T-helper 2 cell treated with Interferon-gamma antibody and Interleukin-4, amounts not matched to agents 5 μg/mL and 100 μg/mL, for 36 hours (primary cell): ENCODE measurements at places on chromosomes 3 and 15.

- DNase-seq: no peak
Measured at GRCh38 chr15:68278595-68279405, 1.3 kb downstream of the FEM1B start.

DNA sequence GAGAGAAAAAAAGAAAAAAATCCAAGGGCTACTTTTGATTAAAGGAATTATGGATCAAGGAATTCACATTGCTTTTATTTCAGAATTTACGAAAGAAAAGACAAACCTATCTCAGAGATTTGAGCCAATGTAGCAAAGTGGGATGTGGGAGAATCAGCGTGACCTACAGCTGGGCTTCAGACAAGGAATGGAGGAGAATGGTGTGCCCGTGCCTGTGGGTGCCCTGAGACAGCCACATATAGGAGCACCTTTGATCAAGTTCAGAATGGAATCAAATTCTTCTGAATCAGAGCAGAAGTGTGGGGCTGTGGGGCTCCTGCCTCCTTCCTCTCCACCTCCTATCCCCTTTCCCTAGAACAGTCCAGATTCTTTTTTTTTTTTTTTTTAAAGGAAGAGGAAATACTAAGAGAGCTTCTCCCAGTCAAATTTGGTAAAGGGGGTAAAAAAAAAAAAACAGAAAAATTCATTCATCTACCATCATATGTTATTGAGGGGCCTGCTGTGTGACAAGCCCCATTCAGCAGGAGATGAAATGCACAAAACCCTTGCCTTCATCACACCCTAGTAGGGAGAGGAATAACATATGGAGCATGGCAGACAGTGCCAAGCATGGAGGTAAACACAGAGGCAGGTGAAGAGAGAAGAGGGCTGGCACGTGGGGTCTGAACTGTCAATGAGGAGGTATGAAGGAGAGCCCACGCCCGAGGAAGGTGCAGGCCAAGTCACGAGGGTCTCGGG is 25.0 kb upstream of the MUSTN1 start:
- DNase-seq: no peak

DNA sequence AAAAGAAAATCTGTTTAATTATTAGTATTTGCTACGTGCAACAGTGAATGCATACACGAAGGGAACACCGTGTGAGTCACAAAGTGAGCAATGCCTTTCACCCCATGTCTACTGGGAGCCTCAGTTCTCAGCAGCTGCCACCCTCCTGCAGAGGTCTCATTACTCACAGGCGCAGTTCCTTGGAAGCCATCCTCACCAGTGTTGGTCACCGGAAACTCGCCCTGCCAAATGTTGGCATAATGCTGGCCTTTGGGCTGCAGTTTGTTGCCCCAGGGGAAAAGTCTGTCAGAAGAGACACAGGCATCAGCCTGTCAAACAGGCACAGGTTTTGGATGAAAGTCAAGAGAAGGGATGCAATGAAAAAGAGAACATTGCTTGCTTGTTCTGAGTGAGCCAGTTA is 50.1 kb downstream of the SUMF1 start:
- DNase-seq: no peak

DNA sequence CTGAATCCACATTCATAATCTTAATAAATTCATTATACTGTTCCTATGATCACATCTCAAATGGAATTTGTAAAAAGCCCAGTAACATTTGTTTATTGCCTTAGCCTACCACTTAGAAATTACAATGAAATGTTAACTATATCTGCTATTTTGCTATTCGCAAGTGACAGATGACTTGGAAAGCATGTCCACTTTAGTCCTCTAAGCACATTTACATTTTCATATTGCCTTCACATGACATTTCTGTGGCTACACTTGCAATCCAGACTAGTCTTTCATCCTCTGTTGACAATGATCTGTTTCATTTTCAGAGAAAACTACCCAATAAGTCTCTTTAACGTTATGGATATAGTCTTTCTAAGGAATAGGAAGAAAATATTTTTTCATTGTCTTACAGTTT is 741.8 kb downstream of the FHIT start:
- DNase-seq: no peak

- no peak for DNase-seq
Measured at GRCh38 chr15:74252291-74252690, 16.2 kb downstream of the CCDC33 start.

DNA sequence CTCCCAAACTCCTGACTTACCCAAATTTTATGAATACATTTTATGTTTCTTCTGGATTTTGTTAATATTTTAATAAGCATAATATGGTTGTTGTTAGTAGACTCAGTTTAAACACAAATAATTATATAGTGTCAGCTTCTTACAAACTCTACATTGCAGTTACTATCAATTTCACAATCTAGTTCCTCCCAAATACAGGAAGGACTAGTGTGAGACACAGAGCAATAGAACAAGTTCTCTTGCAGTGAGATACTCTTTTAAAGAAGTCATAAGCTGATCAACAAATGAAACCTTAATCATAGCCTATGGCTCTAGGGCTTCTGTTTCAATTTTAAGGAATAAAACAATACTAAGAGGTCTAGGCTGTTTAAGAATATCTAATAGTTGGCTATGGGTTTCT is 86.1 kb downstream of the SAMMSON start:
- no peak for DNase-seq

- DNase-seq: no peak
Measured at GRCh38 chr3:112818289-112818688, 28.4 kb downstream of the CD200R1L start.

- no peak for DNase-seq
Measured at GRCh38 chr3:32860499-32860898, 42.7 kb downstream of the TRIM71 start.

GRCh38 chr3:140848666-140849065 is 93.0 kb upstream of the SLC25A36 start:
- no peak for DNase-seq

DNA sequence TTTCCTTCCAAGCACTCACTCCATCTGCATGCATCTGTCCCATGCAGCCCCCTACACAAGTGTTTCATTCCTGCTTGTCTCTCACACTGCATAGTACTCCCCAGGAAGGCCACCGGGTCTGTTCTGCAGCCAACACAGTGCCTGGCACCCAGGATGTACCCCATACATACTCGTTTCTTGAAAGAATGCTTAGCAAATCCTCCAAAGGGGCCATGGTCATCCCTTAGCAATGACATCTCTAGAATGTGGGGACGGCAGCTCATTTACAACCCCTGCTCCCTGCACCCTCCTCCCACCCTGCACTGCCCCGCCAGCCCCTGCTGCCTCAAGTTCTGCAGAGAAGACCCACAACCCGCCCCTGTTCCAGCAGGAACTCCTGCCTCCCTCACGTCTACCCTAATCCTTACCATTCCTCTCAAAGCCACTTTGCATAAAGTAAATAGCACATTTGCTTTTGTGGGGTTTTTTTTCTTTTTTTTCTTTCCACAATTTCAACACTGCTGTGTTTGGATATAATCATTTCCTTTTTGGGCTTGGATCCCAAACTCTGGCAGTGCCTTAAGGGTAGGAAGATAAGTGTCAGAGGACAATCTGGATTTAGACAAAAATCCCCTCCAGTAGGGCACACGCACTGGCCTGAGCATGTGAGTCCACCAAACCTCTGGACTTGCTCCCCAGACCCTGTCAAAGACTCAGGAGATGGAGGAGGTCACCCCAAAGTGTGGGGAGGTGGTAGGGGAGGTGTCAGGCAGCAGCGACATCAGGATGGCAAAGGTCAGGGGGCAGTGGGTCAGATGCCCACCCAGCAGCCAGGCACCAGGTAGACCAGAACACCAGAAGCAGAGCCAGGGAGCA is 68.4 kb downstream of the MEGF11 start:
- no peak for DNase-seq

DNA sequence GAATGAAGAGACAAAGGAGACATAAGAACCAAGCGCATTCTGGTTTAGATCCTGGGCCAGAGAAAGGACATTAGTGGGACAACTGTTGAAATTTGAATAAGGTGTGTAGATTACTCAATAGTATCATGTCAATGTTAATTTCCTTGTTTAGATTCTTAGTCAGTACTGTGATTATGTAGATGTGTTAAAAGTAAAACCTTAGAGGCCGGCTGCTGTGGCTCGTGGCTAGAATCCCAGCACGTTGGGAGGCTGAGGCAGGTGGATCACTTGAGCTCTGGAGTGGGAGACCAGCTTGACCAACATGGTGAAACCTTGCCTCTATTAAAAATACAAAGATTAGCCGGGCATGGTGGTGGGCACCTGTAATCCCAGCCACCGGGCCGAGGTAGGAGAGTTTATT is 26.7 kb downstream of the CYP8B1 start:
- no peak for DNase-seq
